ENCODE measurements at places on chromosomes 3 and 15.

GRCh38 chr3:59995563-59995962, 945.7 kb upstream of the CFAP20DC start:
- no peak for DNase-seq

GRCh38 chr3:8541486-8541885, 39.9 kb downstream of the LMCD1 start:
- no peak for DNase-seq

- no peak for DNase-seq
Observed at GRCh38 chr15:101003706-101004105, 84.5 kb downstream of the LRRK1 start.

DNA sequence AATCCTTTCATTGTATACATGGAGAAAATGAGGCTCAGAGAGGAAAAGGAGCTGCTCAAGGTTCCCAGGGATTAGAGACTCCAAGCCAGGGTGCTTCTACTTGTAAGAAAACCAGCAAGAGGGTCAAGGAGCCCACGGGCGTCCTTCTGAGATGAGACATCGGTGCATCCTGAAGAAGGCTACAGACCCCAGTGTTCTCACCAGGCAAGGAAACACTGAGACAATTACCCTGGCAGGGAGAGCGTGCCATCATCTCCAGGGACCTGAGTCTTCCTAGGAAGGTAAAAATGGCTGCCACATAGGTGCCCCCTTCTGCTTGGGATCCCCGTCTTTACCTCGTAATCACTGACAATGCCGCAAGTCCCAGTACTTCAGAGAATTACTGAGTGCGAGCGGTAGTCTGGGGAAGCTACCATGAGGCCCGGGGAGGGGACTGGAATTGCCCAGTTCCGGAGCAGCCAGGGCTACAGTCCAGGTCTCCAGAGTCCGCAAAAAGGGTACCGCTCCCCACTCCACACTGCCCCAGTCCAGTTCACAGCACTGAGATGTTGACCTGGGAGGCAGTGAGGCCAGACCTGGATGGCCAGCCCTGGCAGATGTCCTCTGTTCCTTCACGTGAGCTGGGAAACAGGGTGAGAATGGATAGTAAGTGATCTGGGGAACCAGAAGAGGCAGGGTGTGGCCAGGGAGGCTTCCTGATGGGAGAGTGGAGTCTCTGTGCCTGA, 164.7 kb upstream of the SMAD3 start:
- DNase-seq = no peak

DNA sequence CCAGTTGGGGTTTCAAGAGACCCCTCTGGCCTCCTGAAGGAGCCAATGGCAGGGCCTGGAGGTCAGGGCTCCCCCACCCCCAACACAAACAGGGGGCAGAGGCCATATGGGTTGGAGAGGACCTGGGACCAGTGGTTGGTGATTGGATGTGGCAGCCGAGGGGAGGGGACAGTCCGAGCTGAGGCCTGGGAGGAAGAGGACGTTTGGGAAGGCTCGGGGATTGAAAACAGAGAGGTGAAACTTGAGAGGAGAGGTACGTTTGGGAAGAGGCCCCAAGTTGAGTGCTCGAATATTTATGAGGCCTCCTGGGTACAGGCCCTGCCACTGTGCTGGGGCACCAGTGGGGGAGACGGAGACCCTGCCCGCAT, 53.7 kb downstream of the DNAJB8 start:
- no peak for DNase-seq
